ENCODE measurements at places on chromosomes 11 and 22.

DNA sequence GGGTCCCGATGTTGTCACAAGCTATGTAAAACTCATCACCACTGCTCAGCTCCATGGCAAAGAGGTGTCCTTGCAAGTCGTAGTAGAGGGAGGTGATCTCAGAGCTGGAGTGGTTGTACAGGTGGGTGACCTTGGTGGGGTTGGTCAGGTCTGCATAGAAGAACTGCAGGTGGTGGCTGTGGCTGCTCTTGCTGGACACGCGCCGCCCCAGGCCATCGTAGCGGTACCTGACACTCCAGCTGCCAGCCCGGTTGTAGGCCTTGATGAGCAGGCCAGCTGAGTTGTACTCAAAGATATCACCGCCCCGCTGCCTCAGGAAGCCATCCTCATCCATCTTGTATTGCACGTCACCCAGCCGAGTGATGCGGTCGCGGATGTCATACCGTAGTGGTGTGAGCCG is 94.6 kb upstream of the NARS2 start:
- DNase-seq: no peak

- DNase-seq: no peak
Measured at GRCh38 chr11:75583718-75584658, 21.9 kb downstream of the SERPINH1 start.

- no peak for DNase-seq
Measured at GRCh38 chr11:104380358-104380757, 216.4 kb upstream of the PDGFD start.

GRCh38 chr22:36913427-36914389 is at the start of gene CSF2RB:
Gene CSF2RB (plus strand): TSS chr22:36913628. CDS start chr22:36922208, 8,580 bp downstream.
- no peak for DNase-seq

GRCh38 chr11:131653260-131653659 is 282.8 kb downstream of the NTM start:
- no peak for DNase-seq

DNA sequence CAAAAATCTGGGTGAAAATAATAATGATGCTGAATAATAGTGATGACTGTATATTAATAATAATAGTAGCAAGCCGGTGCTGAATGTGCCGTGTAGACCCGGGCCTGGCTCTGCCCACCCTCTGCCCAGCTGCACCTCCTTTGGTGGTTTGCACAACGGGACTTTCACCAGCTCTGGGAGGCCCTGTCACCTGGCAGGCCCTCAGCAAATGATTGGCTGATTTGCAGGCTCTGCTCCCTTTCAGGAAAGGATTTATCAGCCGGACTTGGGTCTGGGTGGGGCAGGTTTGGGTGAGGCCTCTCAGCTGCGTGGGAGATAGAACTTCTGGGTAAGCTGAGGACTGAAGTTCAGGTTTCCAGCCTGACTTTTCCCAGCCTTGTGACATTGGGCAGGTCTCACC is 21.4 kb downstream of the KIAA1671 start:
- DNase-seq: no peak

GRCh38 chr22:47196881-47197772 is 434.7 kb downstream of the TBC1D22A start:
- no peak for DNase-seq

DNA sequence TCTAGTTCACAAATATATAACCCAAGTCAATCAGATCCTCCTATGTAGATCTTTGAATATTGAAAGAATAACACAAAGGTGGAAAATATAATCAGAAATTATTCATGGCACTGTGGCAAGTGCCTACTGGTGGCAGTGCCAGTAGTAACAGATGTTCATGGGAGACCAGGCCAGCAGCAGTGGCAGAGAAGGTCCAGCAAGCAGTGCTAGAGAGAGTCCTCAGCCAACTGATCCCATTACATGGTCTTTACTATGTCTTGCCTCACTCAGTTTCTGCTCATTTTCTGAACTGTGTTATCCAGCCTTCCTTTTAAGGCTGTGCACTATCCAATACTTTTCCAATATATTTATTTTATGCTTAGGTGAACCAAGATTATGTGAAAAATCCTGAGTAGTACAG is 124.9 kb downstream of the MRTFA start:
- DNase-seq: no peak

DNA sequence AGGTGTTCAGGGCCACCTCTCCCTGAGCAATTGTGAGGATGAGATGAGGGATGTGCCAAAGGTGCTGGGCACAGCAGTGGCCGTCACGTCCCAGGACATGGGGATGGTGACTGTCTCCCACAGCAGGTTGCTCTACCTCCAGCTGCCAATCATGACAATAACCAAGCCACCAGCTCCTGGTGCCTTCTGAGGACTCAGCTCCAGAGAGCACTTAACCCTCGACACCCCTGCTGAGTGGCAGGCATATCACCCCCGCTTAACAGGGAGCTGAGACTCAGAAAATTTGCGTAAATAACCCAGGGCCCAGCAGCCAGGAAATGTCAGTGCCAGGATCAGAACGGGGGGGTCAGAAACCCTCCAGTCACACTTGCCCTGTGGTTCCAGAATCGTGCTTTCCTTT is 8.4 kb upstream of the PNPLA5 start:
- DNase-seq: no peak

GRCh38 chr11:128772814-128773213 is 78.9 kb downstream of the FLI1 start:
- no peak for DNase-seq

DNA sequence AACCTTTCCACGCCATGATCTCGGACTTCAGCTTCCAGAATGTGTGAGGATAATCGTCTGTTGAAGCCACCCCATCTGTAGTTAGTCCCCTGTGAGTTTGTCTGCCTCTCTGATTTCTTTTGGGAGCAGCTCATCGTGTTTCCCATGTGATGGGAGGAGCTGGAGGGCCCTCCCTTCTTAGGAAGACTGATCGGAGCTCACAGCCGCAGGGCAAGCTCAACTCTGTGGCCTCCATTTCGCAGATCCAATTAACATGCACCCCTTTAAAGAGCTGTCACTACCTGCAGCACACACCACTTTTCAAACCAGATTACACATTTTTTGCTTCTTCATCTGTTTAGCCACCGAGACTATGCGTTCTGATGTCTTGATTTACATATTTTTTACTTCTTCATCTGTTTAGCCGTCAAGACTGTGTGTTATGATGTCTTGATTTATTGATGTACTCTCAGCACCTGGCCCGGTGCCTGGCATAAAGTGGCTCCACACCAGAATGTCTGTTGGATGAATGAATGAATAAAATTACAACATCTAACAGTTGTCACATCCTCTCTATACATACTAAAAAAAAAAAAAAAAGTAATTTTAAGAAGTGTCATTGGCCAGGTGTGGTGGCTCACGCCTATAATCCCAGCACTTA is 14.9 kb upstream of the PPFIA1 start:
- DNase-seq: no peak

DNA sequence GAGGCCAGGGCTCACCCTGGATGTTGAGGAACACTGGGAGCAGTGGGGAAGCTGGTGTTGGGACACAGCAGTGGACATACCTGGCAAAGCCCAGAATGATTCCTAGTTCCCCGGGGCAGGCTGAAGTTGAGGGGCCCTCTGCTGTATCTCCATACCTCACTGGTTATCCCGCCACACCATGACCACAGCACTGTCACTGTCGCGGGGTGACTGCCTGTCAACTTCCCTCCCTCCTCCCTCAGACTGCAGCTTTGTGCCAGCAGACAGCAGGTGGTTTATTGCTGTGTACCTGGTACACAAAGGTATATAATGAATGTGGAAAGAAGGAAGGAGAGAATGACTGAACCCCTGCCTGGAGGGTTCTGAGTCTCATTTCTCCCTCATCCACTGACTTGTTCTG is 318.7 kb downstream of the TMEM135 start:
- DNase-seq: no peak

DNA sequence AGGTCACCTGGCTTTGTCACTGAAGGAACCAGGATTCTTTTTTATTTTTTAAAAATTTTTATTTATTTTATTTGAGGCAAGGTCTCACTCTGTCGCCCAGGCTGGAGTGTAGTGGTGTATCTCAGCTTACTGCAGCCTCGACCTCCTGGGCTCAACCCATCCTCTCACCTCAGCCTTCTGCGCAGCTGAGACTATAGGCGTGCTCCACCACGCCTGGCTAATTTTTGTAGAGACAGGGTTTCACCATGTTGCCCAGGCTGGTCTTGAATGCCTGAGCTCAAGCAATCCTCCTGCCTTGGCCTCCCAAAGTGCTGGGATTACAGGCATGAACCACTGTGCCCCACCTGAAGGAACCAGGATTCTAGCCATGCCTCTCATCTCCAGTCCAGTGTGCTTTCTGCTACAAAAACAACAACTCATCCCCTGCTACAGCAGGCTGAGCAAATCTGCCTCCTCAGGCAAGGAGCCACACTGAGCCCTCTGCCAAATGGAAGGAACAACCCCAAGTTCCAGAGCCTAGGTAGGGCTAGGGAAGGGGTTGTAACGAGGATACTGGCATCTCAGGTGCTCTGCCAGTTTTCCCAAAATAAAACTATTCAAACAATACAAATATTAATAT is 2.6 kb upstream of the PEX26 start:
- no peak for DNase-seq

GRCh38 chr22:18044548-18045271 is 20.3 kb upstream of the MICAL3 start:
- DNase-seq: no peak

- no peak for DNase-seq
Measured at GRCh38 chr11:4704054-4704789, at the start of gene MMP26. Gene MMP26 (plus strand): TSS chr11:4704784.

GRCh38 chr11:61079416-61080150 is 22.7 kb upstream of the CD5 start:
- no peak for DNase-seq

- no peak for DNase-seq
Measured at GRCh38 chr11:128235958-128236357, 351.4 kb downstream of the ETS1 start.

GRCh38 chr11:126284829-126285228 is 1.9 kb downstream of the TIRAP start:
- DNase-seq: peak; percentile 69

DNA sequence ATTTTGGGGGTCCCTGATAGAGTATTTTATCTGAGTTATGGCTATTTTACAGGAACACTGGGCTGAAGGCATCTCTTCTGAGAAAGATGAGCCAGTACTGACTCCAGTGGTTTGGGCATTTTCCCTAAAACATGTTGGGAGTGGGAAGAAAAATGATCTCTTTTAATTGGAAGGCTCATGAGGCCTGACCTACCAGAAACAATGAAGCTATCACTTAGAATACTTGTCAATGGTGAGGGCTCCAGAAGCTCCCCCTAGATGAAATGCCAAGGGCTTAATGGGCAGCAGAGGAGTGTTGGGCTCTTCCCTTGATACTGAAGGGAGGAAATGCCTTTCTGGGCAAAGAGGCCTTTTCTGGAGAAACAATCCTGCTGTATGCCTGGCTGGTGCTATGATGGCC is 63.5 kb upstream of the BDNF start:
- DNase-seq: no peak

DNA sequence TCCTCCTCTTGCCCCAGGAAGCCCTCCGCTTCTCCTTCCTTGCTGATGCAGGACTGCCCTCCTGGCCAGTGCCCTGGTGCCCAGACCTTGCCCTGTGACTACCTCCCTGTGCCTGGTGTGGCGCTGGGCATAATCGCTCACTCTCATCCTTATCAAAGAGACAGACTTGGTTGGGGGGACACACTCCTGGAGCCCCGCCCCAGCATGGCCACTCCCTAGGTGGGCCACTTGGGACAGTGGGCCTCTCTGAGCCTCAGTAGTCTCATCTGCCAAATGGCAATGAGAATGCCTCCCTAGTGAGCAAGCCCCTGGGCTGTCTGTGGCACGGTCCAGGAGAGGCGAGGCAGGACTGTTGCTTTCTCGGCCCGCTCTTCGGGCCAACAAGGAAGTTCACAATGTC is 72.7 kb upstream of the TSPAN18 start:
- no peak for DNase-seq

DNA sequence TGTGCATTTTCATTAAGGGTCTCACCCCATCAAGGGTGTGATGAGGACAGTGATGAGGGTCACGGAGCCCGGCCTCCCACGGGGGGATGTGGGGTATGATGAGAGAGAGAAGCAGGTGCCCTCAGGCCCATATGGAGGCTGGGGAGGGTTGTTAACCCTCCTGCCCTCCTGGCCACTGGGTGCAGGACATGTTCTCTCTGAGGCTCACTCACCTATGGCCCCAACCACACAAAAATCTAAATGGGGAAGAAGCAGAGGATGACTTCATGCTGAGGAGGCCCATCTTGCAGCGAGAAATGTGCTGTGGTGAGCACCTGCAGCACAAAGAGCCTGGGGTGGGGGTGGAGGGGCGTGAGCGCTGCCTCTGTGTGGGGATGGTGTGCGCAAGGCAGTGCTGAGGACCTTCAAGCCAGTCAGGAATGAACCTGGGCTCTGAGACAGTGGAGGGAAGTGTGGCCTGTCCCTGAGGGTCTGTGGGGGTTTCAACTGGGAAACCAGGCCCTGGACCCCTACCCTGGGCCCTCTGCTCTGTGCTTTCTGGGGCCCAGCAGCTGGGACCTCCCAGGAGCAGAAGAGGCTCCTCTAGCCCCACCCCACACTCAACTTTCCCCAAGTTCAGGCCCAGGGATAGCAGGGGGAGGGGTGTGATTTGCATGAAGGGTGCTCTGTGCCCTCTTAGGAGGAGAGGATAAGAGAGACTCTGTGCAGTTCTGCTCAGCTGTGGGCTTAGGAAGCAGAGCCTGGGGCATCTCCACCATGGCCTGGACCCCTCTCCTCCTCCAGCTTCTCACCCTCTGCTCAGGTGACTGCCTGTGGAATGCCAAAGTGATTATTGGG is 43.0 kb upstream of the TOP3B start:
- DNase-seq: no peak

GRCh38 chr11:132935383-132935782 is 596.9 kb downstream of the OPCML start:
- no peak for DNase-seq

Measured in activated CD4-positive, CD25-positive, alpha-beta regulatory T cell (primary cell).